ENCODE measurements at places on chromosomes 1 and 21. TPM values are rescaled to one million over a fixed set of nuclear protein-coding genes. Genes with fewer than 3 reads are reported as not detected.

DNA sequence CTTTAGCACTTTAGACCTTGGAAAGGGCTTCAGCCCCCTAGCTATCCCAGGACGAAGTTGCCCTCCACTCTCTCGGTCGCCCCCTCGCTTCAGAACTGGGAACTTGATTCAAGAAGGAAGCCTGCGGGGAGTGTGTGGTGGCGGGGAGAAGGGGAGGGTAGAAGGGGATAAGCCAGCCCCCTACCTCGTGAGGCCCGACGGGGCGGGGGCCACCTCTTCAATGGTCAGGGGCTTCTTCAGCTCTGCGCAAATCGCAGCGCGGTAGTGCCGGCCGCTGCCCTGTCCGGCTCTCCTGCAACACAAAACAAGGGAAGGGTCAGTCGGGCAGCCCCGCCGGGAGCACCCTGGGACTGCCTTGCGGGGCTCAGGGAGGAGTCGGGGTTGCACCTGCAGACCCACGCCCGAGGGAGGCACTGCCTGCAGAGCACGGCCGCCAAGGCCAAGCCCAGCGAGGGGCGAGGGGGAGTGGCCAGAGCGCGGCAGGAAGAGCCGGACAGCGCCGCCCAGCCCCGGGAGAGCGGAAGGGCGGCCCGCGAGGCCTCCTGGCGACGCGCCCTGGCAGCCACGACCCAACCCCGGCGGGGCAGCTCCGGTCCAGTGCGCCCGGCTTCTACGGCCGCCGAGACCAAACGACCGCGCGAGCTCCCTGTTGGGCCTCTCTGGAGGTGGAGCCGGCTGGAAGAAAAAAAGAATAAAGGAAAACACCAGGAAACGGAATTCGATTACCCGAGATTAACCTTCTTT, 56.2 kb upstream of the RASAL2 start:
- peak; percentile 80 for DNase-seq

TMEM51 gene
- total RNA-seq: 11.3 TPM

GNAI3 gene
- 16.9 TPM for total RNA-seq

DNA sequence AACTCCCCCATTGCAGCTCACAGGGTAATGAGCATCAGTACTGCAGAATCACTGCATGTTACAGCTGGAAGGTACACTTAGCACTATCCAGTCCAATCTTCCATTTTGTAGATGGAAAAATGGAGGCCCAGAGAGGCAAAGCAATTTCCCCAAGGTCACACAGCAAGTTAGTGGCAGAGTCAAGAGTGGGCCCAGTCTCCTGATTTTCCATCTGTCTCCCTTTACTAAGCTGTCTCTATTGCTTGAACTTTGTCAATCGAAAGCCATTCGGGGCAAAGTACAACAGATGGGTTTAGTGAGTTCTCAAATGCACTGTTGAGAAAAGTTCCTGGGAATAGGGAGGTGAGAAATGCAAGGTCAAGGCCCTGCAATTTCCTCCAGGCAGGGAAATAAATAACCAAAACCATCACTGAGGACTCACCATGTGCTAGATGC, 50.4 kb upstream of the IFFO2 start:
- no peak for DNase-seq

GRCh38 chr1:18716112-18716784, 85.6 kb downstream of the PAX7 start:
- no peak for DNase-seq

NUP133 gene
- 31.3 TPM for total RNA-seq

GRCh38 chr1:221605569-221605968, 136.3 kb downstream of the DUSP10 start:
- DNase-seq: peak; percentile 3

UBE2Q1 gene
- total RNA-seq: 13.7 TPM

DNA sequence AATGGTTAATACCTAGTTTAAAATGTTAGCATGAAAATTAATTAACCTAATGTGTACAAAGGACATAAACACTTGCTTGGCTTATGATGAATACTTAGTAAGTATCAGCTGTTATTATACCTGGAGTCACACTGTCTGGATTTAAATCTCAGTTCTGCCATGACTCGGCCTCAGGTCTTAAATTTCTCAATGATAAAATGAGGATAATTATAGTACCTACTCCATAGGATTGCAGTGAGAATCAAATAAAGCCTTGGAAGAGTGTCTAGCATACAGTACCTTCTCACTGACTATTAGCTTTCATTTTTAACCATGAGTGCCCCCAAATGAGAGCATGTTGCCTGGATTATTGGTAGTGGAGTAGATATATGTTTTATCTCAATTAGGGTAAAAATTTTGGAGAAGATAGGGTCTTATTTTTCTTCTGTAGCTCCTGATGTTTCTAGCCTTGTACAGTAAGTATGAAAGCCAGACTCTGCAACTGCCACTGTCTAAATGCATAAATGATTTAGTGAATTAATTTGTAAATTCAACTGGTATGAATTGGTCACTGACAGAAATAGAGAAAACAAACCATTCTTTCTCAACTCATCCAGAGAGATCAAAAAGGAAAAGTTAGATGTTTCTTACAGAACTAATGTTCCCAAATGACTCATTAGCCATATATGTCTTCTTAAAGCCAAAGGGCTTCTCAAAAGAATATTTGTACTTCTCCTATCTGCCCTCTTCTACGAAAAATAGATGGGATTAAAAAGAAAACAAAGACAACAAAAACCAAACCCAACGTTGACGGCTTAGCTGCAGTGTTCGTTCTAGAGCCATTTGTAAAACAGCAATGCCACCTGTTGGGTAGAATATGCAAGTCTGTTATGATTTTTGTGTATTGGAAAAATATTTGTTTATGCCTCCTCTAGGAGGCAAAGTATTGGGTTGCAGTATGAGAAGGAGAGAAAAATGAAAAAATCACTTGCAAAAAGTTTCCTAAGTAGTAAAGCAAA, 53.8 kb upstream of the MROH9 start:
- peak; percentile 41 for DNase-seq

MARK1 gene
- 5.3 TPM for total RNA-seq

GRCh38 chr1:100785470-100786052, 66.0 kb downstream of the VCAM1 start:
- DNase-seq: peak; percentile 70

DNA sequence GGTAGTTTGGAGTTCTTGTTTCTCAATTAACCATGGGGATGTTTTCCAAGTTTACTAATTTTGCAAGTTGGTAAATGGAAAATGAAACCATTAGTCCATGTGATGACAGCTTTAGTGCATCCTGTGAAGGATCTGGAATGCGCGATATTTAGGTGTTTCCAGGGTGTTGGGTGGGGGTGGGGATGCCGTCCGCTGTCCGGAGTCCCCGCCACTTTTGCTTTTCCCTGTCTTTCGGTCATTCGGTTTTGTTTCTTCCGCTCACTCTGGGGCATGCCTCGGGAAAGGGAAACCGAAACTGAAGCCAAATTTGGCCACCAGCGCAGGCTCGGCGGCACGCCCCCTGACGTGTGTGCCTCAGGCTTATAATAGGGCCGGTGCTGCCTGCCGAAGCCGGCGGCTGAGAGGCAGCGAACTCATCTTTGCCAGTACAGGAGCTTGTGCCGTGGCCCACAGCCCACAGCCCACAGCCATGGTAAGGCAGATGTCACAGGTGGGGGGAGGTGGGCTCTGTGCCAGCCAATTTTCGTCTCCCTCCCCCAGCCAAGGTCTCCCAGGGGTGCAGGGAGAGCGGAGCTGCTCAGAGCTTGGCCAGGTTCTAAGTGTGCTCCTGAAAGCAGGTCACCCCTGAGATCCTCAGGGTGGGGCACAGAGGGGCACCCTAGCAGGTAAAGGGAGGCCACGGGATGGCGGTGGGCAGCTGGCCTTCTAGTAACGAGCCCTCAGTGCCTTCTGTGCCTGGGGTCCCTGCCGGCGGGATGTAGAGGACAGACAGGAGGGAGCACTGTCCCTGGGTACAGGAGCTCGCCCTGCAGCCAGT, at the start of gene ISG15:
Gene ISG15, plus strand, starts transcription at position 393 of the 817 bp plus-strand sequence. Its CDS starts 77 bp downstream, at position 470.
- DNase-seq: peak; percentile 91

DNA sequence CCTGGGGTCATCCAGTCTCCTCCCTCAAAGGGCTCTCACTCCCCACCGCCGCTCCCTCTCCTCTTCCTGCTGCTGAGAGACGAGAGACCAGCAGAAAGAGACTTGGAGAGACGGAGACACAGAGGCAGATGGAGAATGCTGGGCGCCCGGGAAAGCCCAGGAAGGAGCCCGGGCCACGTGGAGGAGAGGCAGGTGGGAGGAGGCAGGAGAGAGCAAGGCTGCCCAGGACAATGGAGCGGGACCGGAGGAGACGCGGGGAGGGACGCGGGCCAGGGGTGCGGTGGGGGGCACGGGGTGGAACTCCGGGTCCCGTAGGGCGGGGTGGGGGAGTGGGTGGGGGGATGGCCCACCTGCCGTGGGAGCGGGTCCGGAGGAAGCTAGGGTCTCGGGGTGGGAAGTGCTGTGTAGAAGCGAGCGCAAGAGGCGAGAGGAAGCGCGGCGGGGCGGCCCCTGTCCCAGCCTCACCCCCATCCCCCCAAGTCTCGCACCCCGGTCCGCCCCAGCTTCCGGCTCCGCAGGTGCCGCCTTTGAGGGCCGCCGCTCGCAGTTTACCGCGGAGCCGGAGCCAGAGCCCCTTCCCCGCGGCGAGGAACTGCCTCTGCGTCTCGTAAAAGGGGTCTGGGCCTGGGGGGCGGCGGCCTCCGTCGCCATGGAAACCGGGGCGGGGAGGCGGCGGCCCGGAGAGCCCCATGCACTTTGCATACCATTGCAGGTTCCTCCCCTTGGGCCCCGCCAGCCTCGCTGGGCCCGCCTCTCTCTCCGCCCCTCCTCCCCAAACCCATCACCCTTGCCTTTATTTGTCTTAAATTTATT, 11.7 kb upstream of the EPHA2 start:
- DNase-seq: no peak

- DNase-seq: no peak
These were observed 29.4 kb downstream of the KAZN start for GRCh38 chr1:14627608-14628489.

GRCh38 chr1:40665335-40666171, at the start of gene RIMS3:
RIMS3 (minus strand) TSS chr1:40665682; CDS start chr1:40641925, 23,757 bp downstream.
- peak; percentile 45 for DNase-seq

RABGAP1L gene
- 40.9 TPM for total RNA-seq

DNA sequence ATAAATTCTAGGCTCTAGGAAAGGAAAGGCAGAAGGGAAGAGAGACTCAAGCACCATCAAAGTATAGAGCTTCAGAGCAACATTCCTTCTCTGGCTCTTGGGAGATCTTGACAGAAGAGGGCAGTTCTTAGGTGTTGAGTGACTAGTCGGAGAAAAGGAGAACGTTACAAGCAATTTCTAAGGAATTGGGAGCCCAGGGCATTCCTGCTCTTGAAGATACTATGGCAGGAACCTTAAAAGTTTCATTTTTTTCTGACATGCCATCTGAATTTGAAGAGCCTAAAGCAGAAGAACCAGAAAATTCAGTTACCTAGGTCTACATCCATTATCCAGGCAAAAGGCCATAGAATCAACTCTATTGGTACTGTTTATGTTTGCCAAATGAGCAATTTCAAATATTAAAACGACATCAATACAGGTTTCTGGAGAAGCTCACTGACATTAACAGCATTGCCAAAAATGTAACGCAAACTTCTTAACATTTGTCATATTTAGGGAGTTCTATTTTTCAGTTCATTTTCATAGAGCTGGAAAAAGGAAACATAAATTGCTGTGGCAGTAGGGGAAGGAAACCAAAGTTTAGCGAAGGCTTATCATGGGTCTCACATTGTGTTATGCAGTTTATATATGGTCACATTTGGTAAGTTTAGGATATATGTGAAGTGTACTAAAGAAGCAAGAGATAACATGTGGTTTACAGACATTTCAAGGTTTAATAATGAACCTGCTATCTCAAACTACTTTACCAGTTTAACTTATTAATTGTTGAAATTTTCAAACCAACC, 210.1 kb upstream of the NRIP1 start:
- DNase-seq: no peak

DNA sequence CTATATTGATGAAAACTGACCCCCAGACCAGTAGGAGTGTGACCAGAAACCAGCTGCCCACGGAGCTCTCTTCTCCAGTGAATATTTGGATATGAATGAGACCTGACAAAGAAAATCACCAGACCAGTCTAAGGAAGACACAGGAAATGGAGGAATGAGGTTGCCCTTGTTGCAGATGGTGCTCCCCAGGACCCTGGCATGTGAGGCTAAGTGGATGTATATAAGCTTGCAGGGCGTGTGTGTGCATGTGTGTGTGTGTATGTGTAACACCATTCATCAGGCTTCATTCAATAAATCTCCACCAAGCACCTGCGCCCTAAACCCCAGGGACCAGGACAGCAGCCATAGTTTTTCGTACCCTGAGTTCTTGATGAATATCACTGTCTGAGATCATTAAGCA, 14.4 kb downstream of the PHLDA3 start:
- DNase-seq: no peak

UTS2 gene
- total RNA-seq: 5.3 TPM

Data from umbilical cord (tissue), 2 donors.